ENCODE measurements at places on chromosomes 16 and 17.

DNA sequence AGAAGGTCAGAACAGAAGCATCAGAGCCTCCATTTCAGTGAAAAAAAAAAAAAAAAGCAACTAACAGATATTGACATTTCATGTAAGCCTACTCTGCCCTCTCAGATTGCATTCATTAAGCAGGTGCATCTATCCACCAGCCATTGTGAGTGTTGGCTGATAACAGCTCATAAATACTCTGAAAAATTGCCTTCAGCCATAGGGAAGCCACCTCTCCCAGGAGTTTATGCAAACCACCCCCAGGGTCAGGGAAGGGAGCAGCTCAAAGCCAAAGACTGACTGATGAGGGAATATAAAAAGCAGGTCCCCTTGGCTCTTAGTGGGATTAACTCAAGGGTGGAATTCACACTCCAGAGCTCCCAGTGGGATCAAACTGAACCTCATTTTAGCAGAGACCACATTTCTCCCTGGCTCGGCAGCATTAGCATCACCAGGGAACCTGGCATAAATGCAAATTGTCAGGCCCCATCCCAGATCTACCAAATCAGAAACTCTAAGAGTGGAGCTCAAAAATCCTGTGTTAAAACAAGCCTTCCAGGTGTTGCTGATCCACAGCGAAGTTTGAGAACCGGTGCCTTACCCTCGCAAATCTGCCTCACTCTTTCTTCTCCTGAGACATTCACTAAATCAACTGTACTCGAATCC, 14.2 kb downstream of the APOH start:
- DNase-seq, result no peak

DNA sequence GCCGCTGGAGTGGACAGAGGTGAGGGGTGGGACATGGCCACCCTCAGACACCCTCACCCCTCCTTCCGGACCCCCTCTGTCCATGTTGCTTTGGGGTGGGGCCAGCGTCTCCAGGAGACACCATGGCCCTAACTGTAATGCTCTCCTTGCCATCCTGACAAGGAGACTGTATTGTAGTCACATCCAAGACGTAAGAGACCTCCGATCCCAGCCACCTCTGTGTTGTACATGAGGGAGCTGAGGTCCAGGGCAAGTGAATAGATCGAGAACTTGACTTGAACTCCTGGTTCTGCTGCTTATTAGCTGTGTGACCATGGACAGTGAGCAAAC, 30.2 kb downstream of the POLR3E start:
- no peak for DNase-seq

GRCh38 chr16:87601401-87601981, 817 bp upstream of the JPH3 start:
- no peak for DNase-seq

GRCh38 chr17:49352587-49353154, 9.4 kb downstream of the ZNF652 start:
- DNase-seq, result no peak

DNA sequence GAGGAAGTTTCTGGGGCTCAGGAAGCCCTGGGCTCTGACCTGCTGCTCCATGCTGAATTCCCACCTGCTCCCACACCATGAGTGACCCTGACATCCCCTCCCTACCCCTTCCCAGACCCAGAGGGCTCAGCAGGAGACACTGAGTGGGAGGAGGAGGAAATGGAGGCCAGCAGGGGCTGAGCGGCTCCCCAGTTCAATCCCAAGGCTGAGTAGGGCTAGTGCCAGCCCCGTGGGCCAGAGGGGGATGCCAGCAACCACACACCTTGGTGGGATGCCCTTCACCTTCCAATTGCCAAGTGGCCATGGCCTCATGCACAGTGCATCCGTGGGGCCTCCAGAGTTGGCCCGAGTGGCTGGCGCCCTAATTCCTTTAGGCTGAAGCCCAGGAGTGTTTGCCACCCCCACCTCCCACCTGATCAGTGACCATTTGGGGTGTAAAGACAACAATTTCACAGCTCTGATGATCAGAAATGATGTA, 1.0 kb upstream of the ADGRG3 start:
- DNase-seq, result no peak

All from HFF-Myc (cell line).